ENCODE measurements at places on chromosomes 5 and 9.
A peak's percentile ranks its signal among the peaks of the same experiment; 100 is the strongest.

- no peak for DNase-seq
These were observed 1.3 kb downstream of the AGPAT2 start for GRCh38 chr9:136685790-136686533.

DNA sequence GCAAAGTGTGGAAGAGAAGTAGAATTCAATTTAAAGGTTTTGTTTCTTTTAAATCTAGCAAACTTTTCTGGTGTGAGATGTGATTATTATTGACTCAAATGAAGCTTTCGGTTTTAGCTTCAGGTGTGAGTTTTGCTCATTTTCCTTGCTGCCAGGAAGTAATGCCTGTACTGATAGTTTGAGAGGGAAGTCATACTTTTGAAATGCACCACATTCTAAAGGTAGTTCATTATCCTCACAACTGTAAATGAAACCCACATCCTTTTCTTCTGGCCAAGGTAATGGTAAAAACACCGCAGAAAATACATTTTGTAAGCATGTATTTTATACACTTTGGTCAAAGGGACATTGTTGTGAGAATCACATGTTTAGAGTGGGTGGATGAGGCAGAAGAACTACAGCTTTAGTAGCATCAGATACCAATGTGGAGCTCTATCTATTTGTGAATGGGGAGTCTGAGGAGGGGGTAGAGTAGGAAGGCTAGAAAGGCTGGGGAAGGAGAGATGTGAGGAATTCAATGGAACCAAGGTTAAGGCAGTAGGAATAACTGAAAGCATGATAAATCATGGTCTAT is 167.0 kb upstream of the CDKN2B start:
- DNase-seq = no peak

- DNase-seq = peak; percentile 30
These were observed 868 bp downstream of the KDM4C start for GRCh38 chr9:6758498-6759184.

GRCh38 chr5:131706281-131706680 is 71.3 kb upstream of the RAPGEF6 start:
- no peak for DNase-seq

DNA sequence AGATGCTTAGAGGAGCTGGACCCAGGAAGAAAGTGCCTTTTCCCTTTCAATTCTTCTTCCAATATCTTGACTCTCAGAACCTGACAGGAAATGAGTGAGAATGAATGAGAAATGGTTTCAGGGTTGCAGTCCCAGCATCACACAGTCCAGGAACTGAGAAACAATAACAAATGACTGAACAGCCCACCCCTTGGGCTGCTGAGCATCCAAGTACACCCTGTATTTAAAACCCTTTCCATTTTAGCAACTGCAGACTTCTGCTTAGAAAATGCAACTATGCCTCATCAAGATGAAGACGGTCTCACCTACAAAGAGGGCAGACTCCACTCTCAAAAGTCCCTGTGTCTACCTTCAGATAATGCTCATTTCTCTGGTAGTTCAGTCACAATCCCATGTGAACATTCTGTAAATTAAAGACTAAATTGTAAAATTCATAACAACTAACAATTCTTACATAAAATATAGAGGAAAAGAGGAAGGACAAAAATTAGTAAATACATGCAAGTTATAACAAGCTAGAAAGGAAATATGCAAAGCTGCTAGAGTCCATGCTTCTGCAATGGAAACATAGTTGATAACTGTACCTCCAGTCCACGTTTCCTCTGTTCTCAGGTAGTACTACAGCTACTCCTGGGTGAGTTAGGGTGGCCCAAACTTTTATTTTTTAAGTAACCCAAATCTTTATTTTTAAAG is 316.5 kb downstream of the ICE1 start:
- no peak for DNase-seq

GRCh38 chr5:141757402-141757801 is 75.4 kb upstream of the ARAP3 start:
- no peak for DNase-seq

- DNase-seq = no peak
These were observed 13.5 kb upstream of the MAMDC2 start for GRCh38 chr9:70030156-70030555.

DNA sequence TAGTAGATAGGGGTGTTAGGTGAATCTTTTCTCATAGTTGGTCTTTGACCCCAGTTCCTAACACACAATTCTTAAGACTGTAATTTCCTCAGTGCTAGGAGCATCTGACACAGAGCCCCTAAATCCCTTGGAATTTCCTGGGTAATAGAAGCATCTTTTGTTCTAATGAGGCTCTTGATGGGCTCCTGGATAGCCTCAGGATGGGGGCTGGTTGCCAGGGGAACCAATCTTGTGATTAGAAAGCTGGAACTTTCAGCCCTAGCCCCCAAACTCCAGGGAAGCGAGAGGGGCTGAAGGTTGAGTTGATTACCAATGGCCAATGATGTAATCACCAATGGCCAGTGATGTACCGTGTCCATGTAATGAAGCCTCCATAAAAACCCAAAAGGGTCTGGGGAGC is 44.5 kb downstream of the CCDC125 start:
- DNase-seq = no peak

GRCh38 chr5:34618371-34619065 is 37.6 kb upstream of the RAI14 start:
- DNase-seq = no peak

GRCh38 chr9:4805191-4805918 is 12.6 kb downstream of the RCL1 start:
- no peak for DNase-seq

DNA sequence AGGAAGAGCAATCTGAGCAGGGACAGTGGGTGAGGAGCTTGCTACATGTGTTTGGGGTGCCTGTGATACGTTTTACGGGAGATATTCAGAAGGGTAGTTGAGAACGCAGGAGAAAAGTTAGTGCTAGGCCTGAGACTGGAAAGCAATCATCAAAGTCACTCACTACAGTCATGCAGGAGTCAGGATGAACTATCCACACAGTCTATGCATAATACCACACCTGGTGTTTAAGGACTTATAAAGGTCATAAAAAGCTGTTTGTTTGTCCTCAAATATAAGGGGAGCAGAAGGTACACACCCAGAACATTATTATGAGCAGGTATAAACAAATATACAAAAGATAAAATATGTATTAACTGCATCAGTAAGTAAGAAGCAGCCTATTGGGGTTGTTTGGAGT is 176.6 kb downstream of the GNA14 start:
- DNase-seq = no peak

DNA sequence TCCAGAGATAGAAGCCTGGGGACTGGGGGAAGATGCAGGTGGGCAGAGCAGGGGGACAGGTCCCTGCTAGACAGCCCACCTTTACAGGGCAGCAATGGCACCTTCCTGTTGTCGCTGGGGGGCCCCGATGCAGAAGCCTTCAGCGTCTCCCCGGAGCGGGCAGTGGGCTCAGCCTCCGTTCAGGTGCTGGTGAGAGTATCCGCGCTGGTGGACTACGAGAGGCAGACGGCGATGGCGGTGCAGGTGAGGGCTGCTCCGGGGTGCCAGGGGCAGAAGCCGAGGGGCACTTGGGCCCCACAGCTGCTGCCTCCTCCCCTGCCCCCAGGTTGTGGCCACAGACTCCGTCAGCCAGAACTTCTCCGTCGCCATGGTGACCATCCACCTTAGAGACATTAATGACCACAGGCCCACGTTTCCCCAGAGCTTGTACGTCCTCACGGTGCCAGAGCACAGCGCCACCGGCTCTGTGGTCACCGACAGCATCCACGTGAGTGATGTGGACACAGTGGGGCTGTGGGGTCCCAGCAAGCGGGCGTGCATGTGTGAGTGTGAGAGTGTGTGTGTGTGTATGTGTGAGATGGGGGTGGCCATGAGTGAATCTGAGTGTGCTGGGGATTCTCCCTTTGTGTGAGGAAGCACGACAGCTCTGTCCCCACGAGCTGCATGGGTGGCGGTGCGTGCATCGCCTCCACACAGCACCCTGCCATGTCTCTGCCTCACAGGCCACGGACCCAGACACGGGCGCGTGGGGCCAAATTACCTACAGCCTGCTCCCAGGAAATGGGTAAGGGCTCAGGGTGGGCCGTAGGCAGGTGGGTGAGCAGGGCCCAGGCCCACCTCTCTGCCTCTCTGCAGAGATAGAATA is 28.4 kb downstream of the CDHR2 start:
- DNase-seq = no peak

DNA sequence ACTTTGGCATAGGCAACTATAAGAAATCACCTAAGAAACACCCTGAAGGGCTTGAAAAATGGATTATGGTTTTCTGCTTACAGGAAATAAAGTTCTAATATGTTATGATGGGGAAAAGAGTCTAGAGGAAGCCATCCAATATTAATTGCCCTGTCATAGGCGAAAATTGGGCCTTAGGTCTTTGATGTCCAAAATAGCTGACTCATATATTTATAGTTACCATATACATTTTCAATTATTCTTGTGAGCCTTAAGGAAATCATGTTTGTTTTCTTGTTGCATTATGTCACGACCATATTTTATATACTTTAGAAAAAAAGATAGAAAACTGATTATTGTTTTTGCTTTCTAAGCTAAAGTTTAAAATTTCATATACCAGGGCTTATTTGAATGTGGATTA is 509.1 kb downstream of the CDH12 start:
- no peak for DNase-seq

- peak; percentile 78 for DNase-seq
These were observed 101.6 kb upstream of the PCA3 start for GRCh38 chr9:76662476-76663281.

- no peak for DNase-seq
These were observed 34.1 kb downstream of the ZMAT2 start for GRCh38 chr5:140734354-140734753.

DNA sequence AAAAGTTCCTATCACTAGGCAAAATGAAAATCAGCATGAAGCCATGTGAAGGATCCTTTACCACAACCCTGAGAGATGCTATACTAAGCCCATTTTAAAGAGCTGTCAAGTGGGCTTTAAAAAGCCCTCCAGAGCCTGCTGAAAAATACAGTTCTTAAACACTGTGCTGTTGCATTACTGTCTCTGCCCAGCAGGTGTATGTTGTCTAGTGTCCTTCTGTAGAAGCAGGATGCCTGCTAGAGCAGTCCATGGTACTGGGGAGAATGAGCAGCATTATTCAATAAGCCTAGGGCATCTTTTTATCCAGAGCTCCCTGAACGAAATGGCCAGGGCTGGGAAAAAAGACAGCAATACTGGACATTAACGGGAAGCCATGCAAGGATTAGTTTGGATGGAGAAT is 126.2 kb upstream of the PLCXD3 start:
- DNase-seq = no peak

GRCh38 chr9:72909428-72909827 is 43.4 kb downstream of the ALDH1A1 start:
- no peak for DNase-seq

- DNase-seq = no peak
These were observed 127.0 kb upstream of the CACNA1B start for GRCh38 chr9:137750566-137750965.

GRCh38 chr5:154271936-154272514 is 81.5 kb downstream of the GALNT10 start:
- no peak for DNase-seq

DNA sequence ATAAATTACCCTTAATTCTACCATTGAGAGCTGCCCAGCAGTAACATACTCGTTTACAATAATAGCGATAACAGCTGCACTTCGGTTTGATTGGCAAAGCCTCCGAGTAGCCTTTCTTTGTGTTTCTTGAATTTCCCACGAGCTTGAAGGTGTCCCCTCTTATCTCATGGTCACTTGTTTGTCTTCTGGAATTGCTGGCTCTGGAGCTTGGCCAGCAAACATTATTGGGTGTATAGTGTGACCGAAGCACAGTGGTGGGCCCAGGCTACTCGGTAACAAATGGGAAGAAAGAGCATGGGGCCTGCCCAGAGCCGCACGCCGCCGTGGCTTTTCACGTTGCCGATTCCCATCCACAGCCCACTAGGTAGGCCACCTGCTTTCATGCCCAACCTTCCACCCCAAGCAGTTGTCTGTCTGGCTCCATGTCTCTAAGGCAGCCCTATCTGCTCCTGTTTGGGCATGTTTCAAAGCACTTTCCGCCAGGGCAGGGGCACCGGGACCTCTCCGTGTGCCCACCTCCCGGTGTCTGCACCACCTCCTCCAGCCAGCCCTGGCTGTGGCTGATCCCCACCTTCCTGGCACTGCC is 8.7 kb downstream of the STKLD1 start:
- no peak for DNase-seq

DNA sequence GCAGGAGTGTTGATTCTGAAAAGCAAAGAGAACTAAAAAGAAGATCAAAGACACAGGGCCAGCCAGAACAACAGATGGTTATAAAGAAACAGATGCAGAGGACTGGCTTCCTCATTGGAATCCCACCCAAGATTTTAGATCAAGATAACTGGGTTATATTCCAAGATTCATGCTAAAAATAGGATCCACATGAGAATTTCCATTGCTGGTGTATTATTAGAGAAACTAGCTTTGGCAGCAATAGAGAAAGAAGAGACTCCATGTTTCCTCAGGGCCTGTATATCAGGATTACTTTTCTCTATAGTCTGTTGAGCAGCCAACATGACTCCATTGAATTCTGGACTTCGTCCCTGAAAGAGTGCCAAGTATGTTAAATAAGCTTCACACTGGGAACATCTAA is 367.3 kb downstream of the TUSC1 start:
- DNase-seq = no peak

GRCh38 chr9:21709464-21710058 is 92.9 kb upstream of the MTAP start:
- no peak for DNase-seq

DNA sequence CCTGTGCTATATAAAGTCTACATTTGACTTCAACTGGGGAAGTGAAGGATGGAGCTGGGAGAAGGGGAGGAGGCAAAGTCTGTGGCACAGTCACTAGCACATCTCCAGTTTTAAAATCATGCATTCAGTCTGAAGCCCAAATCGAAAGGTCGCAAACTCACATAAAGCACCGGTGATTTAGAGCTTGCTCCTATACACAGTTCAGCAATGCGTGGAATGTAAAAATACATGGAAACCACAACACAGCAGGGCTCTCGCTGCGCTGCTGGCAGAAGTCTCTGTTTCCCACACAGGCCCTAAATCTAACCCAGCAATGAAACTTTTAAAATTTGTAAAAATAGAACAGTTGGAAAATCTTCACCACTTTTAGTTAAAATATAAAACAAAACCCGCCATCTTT is 68.2 kb downstream of the EBF1 start:
- no peak for DNase-seq

DNA sequence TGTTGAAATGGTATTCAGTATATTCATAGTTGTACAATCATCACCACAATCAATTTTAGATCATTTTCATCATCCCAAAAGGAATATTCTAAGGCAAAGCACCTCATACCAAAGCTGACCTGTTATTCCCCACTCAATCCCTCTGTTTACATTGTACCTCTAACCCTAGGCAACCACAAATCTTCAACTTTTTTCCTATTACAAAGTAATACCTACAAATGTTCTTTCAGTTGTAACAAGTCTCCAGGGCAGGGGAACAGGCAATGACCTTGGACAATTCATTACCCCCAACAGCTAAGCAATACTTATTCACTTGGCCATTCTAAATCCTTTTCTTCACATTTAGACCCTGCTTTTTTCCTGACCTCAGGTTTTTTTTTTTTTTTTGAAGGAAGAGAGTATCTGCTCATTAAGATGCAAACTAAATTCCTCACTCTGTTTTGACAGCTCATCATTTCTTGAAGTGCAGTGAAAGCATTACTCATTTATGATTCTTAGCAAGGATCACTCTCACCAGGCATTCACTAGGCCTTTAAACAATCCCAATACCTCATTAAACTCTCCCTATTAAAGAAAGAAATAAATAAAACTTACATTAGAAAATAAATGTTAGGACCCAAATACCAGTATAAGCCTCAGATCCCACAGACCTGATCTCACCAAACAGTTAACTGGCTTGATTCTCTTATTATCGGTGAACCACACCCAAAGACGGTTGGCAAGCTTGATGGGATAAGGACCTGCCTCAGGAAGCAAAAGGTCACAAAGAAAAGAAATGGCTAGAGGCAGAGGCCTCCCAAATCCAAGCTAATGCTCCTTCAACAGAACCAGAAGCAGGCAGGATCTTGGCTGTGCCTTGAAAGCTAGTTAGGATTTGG is 15.3 kb downstream of the MTMR12 start:
- DNase-seq = no peak

All from GF-D8 (cell line).